MG63 (cell line): ENCODE measurements at places on chromosomes 16 and 17. TPM values are rescaled to one million over a fixed set of nuclear protein-coding genes. Genes with fewer than 3 reads are reported as not detected.
A peak's percentile ranks its signal among the peaks of the same experiment; 100 is the strongest.

DNA sequence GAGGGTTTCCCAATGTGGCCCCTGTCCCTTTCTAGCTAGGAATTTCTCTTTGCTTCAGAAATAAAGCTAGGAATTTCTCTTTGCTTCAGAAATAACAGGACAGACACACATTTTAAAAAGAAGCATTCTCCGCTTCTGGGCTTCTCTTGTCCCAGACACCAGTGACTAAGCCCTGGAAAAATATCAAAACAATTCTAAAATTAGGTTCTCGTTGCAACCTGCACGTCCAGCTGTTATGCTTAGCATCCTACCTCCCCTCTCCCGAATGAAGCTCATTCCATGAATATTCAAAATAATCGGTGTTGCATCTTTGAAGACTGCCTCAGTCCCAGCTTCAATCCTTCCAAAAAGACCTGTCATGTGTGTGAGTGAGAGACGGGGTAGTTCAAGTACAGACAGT lies 45.6 kb upstream of the WSCD1 start:
- no peak for DNase-seq

- DNase-seq, result no peak
Observed at GRCh38 chr17:82405051-82405450, 13.1 kb upstream of the HEXD start.

DNA sequence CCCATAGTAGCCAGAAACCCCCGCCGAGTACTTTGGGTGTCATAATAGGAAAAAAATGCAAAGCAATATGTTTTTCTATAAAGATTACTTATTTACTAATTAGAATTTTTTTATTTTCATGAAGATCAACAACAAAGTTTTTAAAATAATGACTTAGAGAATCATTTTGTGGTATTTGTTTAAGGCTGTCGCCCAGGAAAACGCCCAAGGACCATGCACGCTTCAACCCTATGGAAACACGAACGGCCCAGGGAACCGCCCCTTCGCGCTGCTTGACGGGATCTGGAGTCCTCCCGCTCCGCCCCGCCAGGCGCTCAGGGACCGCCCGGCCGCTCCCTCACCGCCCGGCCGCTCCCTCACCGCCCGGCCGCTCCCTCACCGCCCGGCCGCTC lies 408 bp upstream of the KPNA2 start:
- peak; percentile 98 for DNase-seq

DNA sequence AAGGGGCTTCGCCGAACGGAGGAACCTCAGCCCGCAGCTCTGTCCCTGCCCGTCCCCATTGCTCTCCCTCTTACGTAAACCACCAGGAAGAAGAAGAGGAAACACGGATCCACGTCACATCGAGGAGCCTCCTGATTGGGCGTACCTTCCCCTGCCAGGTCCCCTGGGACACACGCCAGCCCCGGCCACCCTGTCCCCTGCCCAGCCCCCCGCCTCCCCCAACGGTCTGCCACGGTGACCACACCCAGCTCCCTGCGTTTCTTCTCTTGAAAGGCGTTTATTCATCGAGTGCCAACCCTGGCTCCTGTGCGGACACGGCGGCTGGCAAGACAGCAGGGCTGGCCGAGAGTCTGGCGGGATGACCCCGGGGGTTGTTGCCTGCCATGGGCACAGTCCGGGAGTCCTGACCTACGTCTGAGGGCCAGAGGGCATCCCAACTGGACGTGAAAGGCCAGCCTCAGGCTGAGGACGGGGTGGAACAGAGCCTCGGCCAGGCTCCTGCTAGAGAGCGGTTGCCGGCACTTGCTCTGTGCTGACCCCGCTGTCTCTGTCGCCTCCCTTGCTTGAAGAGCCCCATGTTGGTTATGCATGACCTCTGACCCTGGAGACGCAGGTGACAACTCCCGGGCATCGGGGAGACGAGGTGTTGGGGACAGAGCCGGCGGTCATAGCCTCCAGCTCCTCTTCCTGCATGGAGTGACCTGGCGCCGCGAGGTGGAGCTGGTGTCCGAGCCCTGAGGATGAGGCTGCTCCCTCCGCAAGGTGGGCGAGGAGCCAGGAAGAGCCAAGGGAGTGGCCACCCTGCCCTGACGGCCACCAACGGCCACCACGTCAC lies 40.5 kb upstream of the ACSF3 start:
- DNase-seq, result peak; percentile 34

GRCh38 chr16:59905606-59906005 lies 1171.5 kb upstream of the GOT2 start:
- DNase-seq, result peak; percentile 19

GRCh38 chr17:37766971-37767370 lies 22.1 kb upstream of the HNF1B start:
- DNase-seq, result no peak

DNA sequence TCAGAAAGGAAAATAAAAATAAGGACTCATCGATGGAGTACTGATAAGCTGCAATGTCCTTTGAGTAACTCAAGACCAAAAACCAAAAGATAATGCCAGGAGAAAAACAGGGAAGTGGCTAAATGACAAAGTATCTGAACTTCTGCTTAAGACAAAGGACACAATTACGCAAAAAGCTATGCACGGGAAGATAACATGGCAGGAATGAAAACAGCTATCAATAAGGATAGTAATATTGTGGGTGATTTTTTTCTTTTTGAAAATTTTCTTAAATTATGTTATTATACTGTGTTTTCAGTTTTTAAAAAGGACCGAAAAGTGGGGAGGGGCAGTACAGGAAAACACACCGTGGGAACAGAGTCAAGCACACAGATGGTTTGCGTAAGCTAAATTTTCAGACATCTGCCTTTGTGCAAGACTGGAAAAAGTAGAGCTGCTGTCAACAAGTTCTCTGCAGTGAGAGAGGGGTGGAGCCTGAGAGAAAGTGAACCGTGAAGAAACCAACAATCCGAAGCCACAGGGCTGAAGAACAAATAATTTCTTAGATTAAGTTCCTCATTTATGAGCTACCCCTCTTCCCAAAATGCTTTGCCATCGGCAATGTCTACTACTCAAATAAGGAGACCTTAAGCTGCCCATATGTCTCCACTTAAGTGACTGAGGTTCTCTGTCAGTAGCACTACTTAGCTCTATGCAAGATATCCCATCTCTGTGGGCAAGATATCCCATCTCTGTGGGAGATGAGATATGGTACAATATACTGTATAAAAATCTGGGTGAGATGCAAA lies 99.9 kb upstream of the CORO6 start:
- no peak for DNase-seq

DNA sequence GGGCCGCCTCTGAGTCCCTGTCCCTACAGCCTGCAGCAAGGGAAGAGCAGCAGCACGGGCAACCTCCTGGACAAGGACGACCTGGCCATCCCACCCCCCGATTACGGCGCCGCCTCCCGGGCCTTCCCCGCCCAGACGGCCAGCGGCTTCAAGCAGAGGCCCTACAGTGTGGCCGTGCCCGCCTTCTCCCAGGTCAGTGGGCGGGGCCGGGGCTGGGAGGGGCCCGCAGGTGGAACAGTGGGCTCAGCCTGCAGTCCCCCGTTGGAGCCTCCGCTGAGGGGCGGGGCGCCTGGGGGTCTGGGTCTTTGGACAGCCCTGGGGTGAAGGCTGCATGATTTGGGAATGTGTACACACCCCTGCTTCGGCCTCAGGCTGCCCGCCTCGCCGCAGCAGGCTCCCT lies 58.6 kb upstream of the PVALEF start:
- no peak for DNase-seq

GRCh38 chr16:86347090-86347489 lies 163.2 kb upstream of the FOXF1 start:
- no peak for DNase-seq

- DNase-seq, result peak; percentile 53
Observed at GRCh38 chr17:58121925-58122324, 26.3 kb upstream of the OR4D1 start.

- peak; percentile 61 for DNase-seq
Observed at GRCh38 chr17:980406-981291, 1.1 kb upstream of the NXN start.

- no peak for DNase-seq
Observed at GRCh38 chr17:6910987-6911603, 79.6 kb upstream of the TEKT1 start.

- no peak for DNase-seq
Observed at GRCh38 chr16:50195756-50196155, 42.6 kb downstream of the TENT4B start.

DNA sequence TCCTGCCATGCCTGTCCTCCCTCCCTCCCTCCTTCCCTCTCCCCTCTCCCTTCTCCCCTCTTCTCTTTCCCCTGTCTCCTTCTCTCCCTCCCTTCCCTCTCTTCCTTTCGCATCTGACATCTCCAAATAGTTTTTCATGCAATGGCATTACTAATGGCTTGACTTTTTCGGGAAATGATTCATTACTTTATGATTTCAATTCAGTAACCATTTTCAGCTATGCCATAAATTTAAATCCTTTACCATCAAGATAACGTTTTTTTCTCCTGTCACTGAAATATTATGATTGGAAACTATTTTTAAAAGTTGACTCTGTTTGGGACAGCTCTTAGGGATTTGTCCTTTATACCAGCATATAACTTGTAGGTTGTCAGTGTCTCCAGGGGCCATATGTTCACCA lies 201.0 kb downstream of the WWOX start:
- no peak for DNase-seq

LDHD gene
- not detected in 2 replicates for total RNA-seq

PKMYT1 gene
- total RNA-seq, result 12.0 and 30.3 TPM in 2 replicates

CD300LB gene
- not detected in 2 replicates for total RNA-seq

CTRB2 gene
- not detected in 2 replicates for total RNA-seq

CHST4 gene
- 0.47 TPM in 1 of 2 replicates, not detected in the other for total RNA-seq

ABCC11 gene
- total RNA-seq, result not detected in 2 replicates

UNKL gene
- 10.5 and 16.2 TPM in 2 replicates for total RNA-seq
